AG09319 (cell line): ENCODE measurements at places on chromosomes 7 and 10.

- no peak for DNase-seq
These were observed 91.0 kb upstream of the NFE2L3 start for GRCh38 chr7:26060733-26061677.

DNA sequence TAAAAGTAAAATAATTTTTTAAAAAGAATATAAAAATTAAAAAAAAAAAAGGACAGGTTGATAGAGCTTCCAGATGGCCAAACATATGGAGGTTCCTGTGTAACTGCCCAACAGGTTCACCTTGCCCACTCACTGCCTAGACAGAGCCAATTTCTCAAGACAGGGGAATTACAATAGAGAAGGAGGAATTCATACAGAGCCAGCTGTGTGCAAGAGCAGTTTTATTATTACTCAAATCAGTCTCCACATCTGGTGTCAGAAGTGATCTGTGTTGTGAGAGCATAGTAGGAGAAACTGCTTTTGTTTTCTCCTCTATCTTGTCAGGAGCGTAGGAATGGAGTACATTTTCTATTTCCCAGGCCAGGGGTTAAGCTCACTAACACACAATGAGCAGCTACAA, 31.0 kb downstream of the C7orf33 start:
- DNase-seq, result no peak

- DNase-seq, result no peak
These were observed at the start of gene SPOCK2 for GRCh38 chr10:72087969-72088888. TSS of gene SPOCK2 (minus strand) at chr10:72088551. CDS start at chr10:72088328, 223 bp downstream.

DNA sequence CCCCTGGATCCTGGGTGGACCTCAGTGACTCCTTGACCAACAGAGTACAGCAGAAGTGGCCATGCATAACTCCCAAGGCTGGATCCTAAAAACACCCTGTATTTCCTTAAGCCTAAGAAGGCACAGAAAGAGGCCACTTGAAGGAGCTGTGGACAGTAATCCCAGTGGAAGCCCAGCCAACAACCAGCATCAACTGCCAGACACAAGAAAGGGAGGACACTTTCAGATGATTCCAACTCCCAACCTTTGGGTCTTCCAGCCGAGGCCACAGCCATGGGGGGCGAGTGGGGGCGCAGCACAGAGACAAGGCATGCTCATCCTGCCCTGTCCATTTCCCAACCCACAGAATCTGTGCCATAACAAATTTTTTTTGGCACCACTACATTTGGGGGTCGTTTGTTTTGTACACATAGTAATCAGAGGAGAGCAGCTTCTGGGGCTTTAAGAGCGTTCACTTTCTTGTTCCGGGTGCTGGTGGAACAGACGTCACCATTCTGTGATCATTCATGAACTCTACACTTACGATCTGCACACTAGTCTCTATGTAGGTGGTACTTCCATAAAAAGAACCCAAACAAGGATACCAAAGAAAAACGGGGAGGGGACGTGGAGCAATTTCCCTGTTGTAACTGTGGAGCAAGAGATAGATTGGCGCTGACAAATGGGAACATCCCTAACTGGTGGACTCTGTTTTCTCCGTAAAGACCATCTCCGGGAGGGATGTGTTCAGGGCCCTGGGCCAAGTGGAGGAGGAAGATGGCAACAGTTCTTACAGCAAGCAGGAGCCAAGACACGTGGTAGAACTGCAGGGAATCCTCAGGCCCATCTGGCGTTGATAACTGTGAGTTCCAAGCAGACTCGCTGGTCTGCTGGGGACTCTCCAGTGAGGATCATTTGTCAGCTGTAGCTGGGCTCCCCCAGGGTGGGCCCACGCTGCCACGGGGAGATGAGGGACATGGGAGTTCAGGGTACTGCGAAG, 6.0 kb upstream of the SLC29A3 start:
- DNase-seq, result peak; percentile 42

- DNase-seq, result no peak
These were observed 4.2 kb upstream of the AOC1 start for GRCh38 chr7:150848111-150848510.

- DNase-seq, result no peak
These were observed 25.4 kb upstream of the HIBADH start for GRCh38 chr7:27688056-27688455.

- no peak for DNase-seq
These were observed 241.5 kb downstream of the WDR11 start for GRCh38 chr10:121092720-121093095.

DNA sequence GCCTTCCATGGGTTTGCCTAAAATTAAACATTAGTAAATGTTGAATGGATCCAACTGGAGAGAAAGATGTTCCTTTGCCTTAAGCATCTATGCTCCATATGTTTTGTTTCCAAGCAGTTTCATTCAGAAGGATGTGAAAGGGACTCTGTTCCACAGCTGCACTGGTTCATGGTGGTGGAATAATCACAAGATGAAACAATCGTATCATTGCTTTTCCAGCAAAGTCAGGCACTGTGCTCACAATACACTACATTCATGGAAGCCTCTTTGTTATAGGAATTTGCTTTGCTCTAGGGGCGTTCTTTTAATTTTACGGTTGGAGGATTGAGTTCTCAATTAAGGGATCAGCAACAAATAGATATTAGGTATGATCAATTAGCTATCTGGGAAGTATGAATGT, 33.8 kb downstream of the RAMP3 start:
- no peak for DNase-seq

GRCh38 chr7:155299535-155300202, 2.0 kb downstream of the INSIG1 start:
- no peak for DNase-seq

DNA sequence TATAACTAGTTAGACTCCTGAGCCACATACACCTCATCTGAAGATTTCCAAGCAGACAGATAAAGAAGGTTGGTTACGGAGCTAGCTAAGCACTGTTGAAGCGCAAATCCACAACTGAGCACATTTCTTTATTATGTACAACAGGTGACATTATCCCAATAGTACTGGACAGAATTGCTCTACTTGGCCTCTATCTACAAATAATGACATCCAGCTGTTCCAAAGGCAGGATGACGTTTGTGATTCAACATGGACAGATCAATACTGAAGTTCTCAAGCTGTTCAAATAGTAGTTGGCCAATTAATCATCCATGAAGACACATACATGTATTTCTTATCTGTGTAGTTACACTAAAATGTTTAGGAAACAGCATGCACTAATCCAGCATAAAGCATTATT, 101.0 kb downstream of the UBE2H start:
- no peak for DNase-seq

GRCh38 chr10:23362069-23362830, 17.7 kb upstream of the C10orf67 start:
- DNase-seq, result no peak

DNA sequence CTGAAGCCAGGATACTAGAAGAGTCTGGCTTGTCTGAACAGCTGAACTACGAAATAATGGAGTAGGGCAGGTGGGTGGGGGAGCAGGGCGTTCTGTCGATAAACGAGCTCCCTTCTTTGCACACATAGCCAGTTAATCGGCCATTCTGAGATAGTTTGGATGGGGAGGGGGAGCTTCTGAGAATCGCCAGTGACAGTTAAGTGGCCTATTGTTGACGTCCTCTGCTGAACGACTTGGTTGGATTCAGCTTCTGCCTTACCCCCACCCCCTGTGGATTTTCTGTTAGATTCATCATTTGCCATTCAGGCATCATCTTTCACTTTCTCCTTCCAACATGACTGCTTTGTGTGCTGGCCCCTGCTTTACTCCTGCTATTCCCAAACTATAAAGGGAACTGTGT, 520 bp downstream of the CPA5 start:
- DNase-seq, result no peak

GRCh38 chr10:105468759-105469158, 827.7 kb downstream of the SORCS3 start:
- DNase-seq, result no peak

DNA sequence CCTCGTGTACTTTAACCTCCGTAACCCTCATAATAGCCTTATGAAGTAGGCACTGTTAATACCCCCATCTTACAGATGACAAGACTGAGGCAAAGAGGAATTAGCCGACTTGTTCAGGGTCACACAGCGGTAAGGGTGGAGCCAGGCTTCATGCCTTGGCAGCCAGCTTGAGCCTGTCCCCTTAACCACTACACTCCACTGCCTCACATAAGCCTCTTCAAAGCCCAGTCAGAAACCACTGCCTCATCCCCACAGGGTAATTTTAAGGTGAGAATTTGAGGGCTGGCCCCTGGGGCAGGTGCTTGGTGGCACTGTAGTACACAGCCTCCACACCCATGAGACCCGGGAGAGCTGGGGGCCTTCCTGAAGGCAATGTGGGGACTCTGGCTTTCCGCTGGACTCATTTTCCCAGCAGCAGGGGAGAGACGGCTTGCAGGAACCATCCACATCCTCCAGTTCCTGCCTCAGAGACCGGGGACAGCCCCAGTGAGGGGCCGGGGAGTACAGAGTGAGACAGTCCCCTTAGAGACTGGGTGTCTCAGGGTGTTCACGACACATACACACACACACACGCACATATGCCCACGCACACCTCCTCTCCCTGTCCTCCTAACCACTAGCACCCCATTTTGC, 7.6 kb upstream of the C10orf105 start:
- DNase-seq, result no peak

GRCh38 chr7:55387062-55387965, 22.2 kb downstream of the LANCL2 start:
- DNase-seq, result no peak

GRCh38 chr10:12945690-12946359, 55.7 kb downstream of the CCDC3 start:
- DNase-seq, result no peak

DNA sequence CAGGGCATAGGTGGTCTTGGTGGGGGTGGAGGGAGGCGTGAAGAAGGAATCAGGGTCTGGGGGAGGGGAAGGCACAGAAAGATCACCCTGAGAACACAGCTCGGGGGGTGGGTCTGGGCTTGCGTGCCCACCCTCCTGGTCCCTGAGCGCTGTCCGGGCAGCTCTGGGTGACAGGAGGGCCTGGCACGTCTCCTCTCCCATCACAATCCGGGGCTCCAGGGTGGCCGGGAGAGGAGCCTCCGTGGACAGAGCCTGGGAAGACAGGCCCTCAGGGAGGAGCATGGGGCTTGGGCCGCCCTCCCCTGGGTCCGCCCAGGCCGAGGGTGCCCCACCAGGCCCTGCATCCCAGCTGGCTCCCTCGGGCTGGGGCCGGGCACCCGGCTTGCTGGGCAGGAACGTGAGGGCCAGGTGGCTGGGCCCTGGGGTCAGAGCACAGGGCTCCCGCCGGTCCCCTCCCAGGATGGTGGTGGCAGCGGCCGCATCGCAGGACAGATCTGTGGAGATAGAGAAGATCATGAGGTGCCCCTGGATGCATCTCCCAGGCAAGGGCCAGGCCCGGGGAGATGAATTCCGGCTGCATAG, 3.1 kb downstream of the NACAD start:
- no peak for DNase-seq

GRCh38 chr7:126524967-126525366, 727.8 kb downstream of the GRM8 start:
- no peak for DNase-seq

DNA sequence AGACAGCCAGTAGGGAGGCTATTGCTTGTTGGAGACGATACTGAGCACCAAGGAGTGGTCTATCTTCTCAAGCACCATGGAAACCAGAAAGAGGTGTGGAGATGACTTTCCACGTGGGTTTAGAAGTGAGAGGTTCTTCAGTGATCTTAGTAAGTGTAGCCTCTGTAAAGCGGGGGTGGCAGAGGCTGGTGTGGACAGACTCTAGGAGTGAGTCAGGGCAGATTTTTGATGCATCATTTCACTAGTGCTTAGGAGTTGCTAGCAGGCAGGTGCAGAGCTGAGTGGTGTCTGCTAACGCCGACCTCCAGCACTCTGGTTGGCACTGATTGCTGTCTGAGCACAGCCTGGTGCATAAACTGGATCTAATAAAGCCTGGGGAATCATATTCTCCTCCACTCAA, 78.4 kb upstream of the ADO start:
- DNase-seq, result no peak

DNA sequence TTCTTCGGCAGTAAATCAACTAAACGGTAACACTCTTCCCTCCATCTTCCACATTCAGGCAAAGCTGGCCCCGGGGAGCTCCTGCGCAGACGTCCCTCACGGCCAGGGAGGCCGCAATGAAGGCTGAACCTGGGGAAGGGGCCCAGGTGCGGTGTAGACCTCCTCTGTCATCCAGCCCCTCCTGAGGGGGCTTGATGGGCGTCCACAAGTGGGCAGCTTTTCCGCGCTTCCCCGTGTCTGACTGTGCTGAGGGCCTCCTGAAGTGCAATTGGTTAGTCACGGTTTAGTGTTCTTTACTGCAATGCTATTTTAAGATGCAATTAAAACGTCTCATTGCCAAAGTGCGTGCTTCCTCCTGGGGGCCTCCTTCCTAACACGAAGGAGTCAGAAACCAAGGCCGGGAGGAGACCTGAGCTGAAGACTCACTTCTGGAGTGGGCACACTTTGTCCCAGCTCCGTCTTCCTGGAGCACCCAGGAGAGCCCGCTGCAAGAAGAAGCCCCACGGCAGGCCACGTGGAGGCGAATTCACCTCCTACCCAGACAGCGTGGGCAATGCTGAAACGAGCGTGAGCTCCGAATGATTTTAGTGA, 173.3 kb downstream of the ELFN1 start:
- no peak for DNase-seq

GRCh38 chr10:110398419-110399105, 93.8 kb upstream of the SMNDC1 start:
- DNase-seq, result peak; percentile 96

GRCh38 chr7:155580367-155580766, 34.0 kb upstream of the CNPY1 start:
- no peak for DNase-seq

GRCh38 chr10:64547168-64547567, 1026.0 kb downstream of the REEP3 start:
- DNase-seq, result no peak

GRCh38 chr10:90417476-90418210, 440.2 kb downstream of the HTR7 start:
- no peak for DNase-seq

GRCh38 chr10:6108631-6109443, 20.0 kb downstream of the RBM17 start:
- no peak for DNase-seq

GRCh38 chr7:44184206-44184872, 4.9 kb downstream of the GCK start:
- DNase-seq, result no peak

GRCh38 chr10:79320820-79321493, 26.3 kb upstream of the PPIF start:
- peak; percentile 50 for DNase-seq

GRCh38 chr10:94630017-94630688, 53.4 kb upstream of the CYP2C18 start:
- no peak for DNase-seq

DNA sequence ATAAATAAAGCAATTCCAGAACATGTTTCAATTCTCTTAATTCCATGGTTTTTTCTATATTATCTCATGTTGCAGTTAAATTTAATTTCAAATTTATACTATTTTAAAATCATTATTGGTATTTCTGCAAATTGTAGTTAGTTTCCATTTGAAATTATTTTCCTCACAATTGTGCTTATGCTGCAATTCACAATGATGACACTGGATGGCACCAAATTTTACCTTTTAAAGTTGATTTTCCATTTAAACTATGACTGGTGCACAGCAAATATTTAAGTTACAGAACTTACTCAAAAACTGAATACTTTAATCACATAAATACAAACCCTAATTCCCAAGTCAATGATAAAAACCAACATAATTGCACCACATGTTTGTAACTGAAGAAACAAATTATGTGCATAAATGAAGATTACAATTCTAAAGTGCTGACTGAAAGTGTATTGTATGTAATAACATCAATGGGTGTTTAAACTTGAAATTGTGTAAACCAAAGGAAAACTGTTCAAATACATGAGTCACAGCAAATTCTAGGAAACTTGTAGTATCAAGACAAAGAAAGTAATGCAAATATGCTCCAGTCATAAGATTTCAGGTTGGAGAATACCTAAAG, 75.3 kb upstream of the AASS start:
- DNase-seq, result no peak
